H9 (cell line): ENCODE measurements at places on chromosomes 4 and X. TPM values are rescaled to one million over a fixed set of nuclear protein-coding genes. Genes with fewer than 3 reads are reported as not detected.
A peak's percentile ranks its signal among the peaks of the same experiment; 100 is the strongest.

GRCh38 chr4:172740434-172740833 lies 428.2 kb upstream of the GALNT7 start:
- DNase-seq, result no peak

Gene HPGD
- total RNA-seq, result 16.8 and 22.5 TPM in 2 replicates

Gene HSFX4
- total RNA-seq, result not detected in 2 replicates

GRCh38 chr4:159175085-159175988 lies 72.5 kb downstream of the RAPGEF2 start:
- peak; percentile 77 for DNase-seq

GRCh38 chr4:112900416-112900815 lies 149.0 kb upstream of the ANK2 start:
- no peak for DNase-seq

- DNase-seq, result no peak
Observed at GRCh38 chr4:184403384-184403781, 71.0 kb downstream of the IRF2 start.

- no peak for DNase-seq
Observed at GRCh38 chr4:100224721-100225120, 34.5 kb upstream of the DDIT4L start.

Gene LRCH2
- total RNA-seq, result 6.3 and 6.6 TPM in 2 replicates

- no peak for DNase-seq
Observed at GRCh38 chrX:71618303-71618721, at the start of gene CXCR3. TSS of gene CXCR3 (minus strand) at chrX:71618511. CDS start at chrX:71618449, 62 bp downstream.
